M059J (cell line): ENCODE measurements at places on chromosomes 2 and 18.
A peak's percentile ranks its signal among the peaks of the same experiment; 100 is the strongest.

DNA sequence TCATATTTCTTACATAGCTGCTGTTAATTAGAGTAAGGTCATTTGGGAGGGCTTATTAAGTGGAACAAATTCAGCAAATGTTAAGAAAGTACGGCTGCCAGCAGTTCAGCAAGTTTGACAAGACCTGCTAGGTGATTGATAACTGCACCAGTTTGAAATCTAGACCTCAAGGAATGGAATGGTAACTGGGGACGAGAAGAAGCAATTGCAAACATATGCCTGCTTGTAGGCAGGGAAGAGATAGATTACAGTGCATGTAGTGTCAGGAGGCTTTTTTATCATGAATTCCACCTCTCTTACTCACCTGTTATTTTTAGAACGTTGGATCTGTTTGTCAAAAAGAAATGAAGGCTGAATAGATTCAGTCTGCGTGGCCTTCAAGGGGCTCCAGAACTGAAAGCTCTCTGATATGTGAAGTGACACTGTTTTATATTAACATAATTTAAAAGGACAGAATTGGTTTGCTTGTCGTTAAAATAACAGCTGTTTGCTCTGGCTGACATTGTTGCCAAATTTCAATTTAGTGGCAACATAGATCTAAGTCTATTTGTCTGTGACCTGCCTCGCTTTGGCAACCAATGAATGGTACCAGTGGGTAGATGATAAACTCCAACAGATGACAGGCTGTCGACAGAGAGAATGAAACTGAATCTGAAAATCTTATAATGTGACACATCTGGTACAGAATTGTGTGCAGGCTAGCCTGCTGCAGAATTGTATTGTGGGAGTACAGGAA lies 199.3 kb downstream of the ZNF407 start:
- DNase-seq, result peak; percentile 77

- no peak for DNase-seq
These were observed 63.2 kb downstream of the MOGAT1 start for GRCh38 chr2:222734703-222735014.

GRCh38 chr2:21229302-21229701 lies 105.5 kb downstream of the TDRD15 start:
- peak; percentile 17 for DNase-seq

- peak; percentile 40 for DNase-seq
These were observed 24.1 kb downstream of the INPP4A start for GRCh38 chr2:98468621-98469236.

DNA sequence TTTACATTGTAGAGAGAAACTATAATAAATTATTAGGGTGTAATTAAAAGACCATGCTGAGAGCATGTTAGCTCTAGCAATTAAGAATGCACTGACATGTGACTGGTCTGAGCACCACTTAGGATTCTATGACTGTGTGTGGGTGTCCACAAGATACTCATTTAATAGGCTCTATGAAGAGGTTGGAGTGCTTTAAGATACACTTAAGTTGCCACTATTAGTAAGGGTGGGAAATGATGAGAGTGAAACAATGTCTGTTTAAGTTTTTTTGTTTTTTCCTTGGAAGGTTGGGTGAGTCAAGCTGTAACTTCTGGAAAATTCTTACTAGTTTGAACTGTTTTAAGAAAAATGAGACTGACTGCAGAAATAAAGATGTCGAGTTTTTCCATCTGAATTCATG lies 1.8 kb upstream of the FAP start:
- DNase-seq, result peak; percentile 21

- peak; percentile 34 for DNase-seq
These were observed 1147.1 kb downstream of the CNTNAP5 start for GRCh38 chr2:125172181-125172580.

GRCh38 chr2:199228887-199229819 lies 228.6 kb downstream of the SATB2 start:
- peak; percentile 98 for DNase-seq

- no peak for DNase-seq
These were observed 46.6 kb downstream of the SPTBN1 start for GRCh38 chr2:54502731-54503130.

DNA sequence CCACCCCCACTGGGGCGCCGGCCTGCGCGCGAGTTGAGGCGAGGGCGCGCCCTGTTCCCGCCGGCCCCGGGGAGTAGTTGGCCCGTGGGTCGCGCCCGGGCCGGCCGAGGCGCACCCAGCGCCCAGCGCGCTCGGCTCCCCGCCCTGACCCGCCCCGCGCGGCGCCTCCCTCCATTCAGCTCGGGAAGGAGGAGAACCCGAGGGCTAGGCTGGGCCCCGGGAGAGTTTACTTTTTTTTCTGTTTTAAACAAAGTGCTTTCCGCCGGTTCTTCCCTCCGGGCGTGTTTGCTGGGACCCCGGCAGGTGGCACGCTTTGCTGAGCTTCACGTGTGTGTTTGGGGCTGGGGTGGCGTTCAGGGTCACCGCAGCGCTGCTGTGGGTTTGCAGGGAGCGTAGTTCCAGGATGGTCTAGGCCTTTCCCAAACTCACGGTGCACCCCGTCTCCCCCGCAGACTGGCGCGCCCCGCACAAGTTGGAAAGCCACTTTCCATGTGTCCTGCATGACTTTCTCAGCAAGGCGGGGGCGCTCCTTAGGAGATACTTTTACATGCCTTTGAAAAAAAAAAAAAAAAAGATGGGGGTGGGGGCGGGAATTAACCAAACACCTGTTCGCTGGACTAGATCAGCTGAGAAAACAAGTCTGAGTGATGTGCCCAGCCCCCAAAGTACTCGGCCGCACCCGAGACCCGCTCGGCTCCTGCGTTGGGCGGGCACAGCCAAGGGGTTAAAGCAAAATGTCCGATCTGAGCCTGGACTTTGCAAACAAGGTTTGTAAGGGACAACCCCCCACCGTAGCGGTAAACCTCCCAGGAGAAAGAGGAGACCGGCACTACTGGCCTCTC lies 825 bp downstream of the ITGA6 start:
- DNase-seq, result peak; percentile 45

DNA sequence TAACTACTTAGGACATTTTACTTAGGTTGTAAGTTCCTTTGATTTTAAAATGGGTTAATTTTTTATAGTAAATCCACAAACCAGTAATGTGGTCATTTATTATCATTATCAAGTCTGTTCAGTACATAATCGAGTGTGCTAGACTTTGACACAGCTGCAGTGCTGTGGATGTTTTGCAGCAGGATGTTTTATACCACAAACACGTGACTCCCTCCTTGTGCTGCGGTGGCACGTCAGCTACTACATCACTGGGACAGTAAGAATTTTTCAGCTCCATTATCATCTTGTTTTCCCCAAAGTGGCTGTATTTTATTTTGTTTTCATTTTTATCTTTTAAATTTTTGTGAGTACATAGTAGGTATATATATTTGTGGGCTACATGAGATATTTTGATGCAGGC lies 70.0 kb downstream of the ATP9B start:
- no peak for DNase-seq

DNA sequence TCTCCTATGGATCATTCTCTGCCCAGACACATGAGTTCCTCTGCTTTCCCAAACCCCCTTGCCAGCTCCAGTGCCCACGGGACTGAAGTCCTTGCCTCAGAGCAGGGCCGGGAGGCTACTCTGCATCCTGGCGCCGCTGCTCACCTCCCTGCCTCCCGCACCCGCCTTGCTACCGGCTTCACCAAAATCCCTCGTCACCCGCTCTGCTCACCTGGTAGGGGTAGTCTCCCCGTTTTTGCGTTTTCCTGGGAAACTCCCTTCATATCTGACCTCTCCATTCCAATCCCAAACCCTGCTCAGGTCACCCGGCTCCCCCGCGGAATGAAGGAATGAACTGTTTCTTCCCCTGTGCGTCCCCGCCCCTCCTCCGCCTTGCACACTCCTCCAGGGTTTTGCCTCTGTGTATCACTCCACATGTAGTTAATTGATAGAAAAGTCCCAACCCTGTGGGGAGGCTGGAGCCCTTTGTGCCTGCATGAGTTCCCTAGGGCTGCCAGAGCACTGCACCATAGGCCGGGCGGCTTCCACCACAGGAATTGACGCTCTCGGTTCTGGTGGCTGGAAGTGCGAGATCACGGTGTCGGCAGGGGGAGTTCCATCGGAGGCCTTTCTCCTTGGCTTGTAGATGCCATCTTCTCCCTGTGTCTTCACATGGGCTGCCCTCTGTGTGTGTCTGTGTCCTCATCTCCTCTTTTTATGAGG lies 2.0 kb upstream of the DGKD start:
- no peak for DNase-seq

DNA sequence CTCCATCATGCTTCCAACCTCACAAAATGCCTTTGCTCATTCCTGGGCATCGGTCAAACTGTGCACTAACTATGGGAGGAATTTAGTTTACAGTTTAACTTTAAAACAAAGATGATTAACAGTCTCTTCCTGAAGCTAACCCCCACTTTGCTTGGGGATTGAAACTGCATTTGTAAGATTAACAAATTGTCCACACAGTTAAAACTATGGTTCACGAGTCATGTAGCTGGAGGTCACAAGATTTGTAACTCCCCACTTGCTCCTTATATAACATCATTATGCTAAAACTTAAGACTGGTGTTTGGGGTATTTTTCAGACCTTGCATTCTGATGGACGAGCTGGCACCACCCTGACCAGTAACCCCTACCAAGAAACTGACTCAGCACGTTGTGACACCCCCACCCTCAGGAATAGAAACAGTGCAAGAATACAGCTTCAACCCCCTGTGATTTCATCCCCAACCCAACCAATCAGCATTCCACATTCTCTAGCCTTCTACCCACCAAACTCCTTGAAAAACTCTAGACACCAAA lies 252.3 kb downstream of the MBD5 start:
- peak; percentile 47 for DNase-seq

DNA sequence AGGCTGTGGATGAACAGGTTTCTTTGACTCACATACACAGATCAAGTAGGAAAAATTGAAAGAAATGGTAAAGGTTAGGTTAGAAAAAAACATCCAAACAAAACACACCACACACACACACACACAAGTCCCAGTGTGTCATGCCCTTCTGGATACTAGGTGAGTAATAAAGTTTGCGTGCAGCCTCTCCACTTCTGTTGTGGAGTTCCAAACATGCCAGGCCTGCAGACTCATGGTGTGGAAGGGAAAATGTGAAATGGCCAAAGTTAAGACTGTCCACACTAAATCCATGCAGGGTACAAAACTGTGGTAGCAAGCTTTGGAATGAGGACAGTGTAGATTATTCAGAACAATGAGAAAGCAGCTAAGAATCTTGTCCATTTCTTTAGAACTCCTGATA lies 114.6 kb downstream of the IKZF2 start:
- DNase-seq, result peak; percentile 22

- peak; percentile 11 for DNase-seq
These were observed 528.8 kb downstream of the CPS1 start for GRCh38 chr2:211085056-211085680.

DNA sequence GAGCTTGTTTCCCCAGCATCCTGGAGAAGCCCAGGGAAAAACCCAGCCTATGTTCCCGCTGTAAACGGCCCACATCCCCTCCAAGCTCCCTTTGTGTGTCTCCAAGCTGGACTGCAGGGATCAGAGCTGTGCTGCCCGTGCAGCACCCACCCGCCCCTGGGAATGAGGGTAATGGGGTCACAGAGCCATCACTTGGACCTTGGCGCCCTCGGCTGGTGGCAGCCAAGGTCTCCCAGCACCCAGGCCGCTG lies 670 bp upstream of the INPP5D start:
- no peak for DNase-seq

GRCh38 chr2:33146102-33146501 lies 199.3 kb downstream of the LTBP1 start:
- DNase-seq, result no peak

- DNase-seq, result peak; percentile 78
These were observed 1.2 kb upstream of the TNS1 start for GRCh38 chr2:218003981-218004419.

GRCh38 chr18:4251873-4252272 lies 203.2 kb downstream of the DLGAP1 start:
- no peak for DNase-seq

DNA sequence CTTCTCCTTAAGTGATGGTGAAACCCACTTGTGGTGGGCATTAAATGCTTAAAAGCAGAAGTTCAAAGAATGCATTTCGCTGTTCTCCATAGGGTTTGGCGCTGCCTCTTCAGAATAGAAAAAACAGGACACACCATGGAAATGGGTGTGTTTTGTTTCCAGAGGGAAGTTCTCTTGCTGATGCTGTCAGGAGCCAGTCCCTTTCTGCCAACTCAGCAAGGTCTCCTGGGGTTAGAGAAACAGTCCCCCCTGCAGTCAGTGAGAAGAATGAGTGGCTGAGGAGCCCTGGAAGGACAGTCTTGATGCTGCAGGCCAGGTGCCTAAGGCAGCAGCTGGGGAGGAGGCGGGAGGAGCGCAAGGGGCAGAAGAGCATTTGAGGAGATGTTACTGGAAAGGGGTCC lies 37.8 kb upstream of the ASAP2 start:
- no peak for DNase-seq
